Endothelial cell (in vitro differentiated cells): ENCODE measurements at places on chromosomes 4 and X. TPM values are rescaled to one million over a fixed set of nuclear protein-coding genes. Genes with fewer than 3 reads are reported as not detected.

Gene SRPK3
- total RNA-seq: 0.18 TPM

Gene RASL11B
- 0.64 TPM for total RNA-seq

Gene CSAG3
- total RNA-seq: 5.5 TPM

Gene ARHGAP24
- 5.0 TPM for total RNA-seq

Gene CXCL3
- 2.7 TPM for total RNA-seq

Gene MTMR8
- total RNA-seq: 3.4 TPM

Gene CETN2
- total RNA-seq: 32.6 TPM

Gene HTATSF1
- 31.6 TPM for total RNA-seq
